ENCODE measurements at places on chromosomes 6 and 20. TPM values are rescaled to one million over a fixed set of nuclear protein-coding genes. Genes with fewer than 3 reads are reported as not detected.

DNA sequence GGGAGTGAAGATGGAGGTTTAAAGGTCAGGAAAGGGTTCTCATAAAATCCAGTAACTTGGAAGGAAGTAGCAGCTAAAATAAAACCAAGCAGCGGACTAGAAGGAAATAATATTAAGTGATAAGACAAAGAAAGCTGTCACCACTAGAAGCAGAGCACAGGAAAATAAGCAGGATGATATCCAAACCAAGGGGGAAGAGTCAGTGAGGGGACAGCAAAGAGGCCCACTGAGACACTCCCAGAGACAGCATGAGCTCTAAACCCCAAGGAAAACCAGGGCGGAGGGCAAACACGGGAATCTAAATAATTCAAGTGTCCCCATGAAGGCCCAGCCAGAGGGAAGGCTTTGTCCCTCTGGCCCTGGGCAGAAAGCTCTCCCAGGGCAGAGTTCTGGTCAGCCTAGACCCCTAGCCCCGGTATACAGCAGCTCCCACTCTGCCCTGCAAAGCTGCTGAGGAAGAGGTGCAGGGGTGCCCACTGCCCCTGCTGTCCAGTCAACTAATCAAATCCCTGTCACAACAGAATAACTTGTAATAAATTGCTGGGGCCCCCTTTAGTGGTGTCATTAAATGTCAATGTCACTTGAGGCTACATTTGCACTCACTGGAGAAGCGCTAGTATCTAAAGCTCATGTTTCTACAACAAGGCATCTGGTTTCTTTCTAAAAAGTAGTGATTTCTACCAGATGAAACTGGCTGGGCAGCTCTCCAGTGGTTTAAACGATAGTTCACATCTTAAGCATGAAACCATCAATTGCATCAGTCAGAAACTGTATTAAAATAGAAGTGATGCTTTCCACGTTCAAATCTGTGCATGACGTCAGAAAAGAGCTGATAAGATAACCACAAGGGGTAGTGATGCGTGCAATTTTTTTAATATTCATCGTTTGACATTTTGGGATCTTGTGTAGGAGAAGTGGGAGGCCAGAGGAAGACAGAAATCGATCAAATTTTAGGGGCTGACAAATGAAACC is 13.6 kb downstream of the PDE10A start:
- H3K27me3 ChIP-seq: no peaks in the 10 kb centered on the region
- H3K4me3 ChIP-seq: no peak overlapping the region
- H3K4me1 ChIP-seq: no peaks in the 10 kb centered on the region
- no peak overlapping the region for H3K27ac ChIP-seq
- H3K36me3 ChIP-seq: no peaks in the 10 kb centered on the region

- peaks cover 43% of the 10 kb centered on the region for H3K27me3 ChIP-seq
- peaks cover 10% of the 10 kb centered on the region for H3K4me1 ChIP-seq
- H3K4me3 ChIP-seq: no peak overlapping the region
Measured at GRCh38 chr6:32088487-32089049, 20.6 kb downstream of the TNXB start.

- DNase-seq: no peak
- no peaks in the 10 kb centered on the region for H3K27me3 ChIP-seq
Measured at GRCh38 chr6:24105191-24105590, 20.8 kb upstream of the NRSN1 start.

The LRP11 gene
- total RNA-seq: 0.29 TPM

- H3K27me3 ChIP-seq: no peaks in the 10 kb centered on the region
- H3K4me3 ChIP-seq: peak overlapping the region; percentile 60
- peaks cover 77% of the 10 kb centered on the region for H3K4me1 ChIP-seq
Measured at GRCh38 chr6:357791-358341, 33.7 kb upstream of the IRF4 start.

The DACT2 gene
- total RNA-seq: not detected

DNA sequence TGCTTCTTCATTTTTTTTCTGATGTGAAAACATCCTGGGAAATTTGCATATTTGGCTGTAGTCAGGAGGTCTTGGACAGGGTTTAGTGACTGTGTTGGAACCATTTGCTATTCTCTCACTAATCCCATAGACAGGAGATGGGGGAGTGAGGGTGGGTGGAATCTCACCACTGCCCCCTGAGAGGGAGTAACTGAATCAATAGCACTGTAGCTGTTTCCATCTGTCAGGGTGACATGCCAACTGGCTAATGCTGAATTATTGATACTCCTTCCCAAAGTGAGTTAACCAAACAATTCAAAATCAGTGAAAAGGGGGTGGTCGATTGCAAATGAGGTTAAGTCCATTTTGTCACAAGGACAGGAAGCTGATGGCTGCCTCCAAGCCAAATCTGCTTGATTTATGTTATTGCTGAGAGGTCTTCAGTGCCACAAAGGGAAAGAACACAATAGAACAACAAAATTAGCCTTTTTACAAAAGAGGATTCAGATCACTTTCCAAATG is 55.1 kb upstream of the B3GAT2 start:
- no peak for DNase-seq
- no peak overlapping the region for H3K4me3 ChIP-seq
- H3K27ac ChIP-seq: no peak overlapping the region
- peaks cover 11% of the 10 kb centered on the region for H3K27me3 ChIP-seq
- H3K4me1 ChIP-seq: peaks cover 2% of the 10 kb centered on the region

The C20orf141 gene
- total RNA-seq: not detected

- DNase-seq: no peak
- no peaks in the 10 kb centered on the region for H3K36me3 ChIP-seq
- H3K4me1 ChIP-seq: no peaks in the 10 kb centered on the region
- no peak overlapping the region for H3K4me3 ChIP-seq
- H3K27ac ChIP-seq: no peak overlapping the region
Measured at GRCh38 chr6:113246186-113246585, 611.0 kb upstream of the MARCKS start.

The SPTLC3 gene
- total RNA-seq: not detected

GRCh38 chr6:104771258-104771832 is 88.4 kb downstream of the HACE1 start:
- peaks cover 15% of the 10 kb centered on the region for H3K36me3 ChIP-seq
- H3K4me3 ChIP-seq: no peak overlapping the region
- no peaks in the 10 kb centered on the region for H3K4me1 ChIP-seq
- no peaks in the 10 kb centered on the region for H3K27me3 ChIP-seq
- H3K27ac ChIP-seq: no peak overlapping the region

The F13A1 gene
- 0.75 TPM for total RNA-seq

The SCUBE3 gene
- not detected for total RNA-seq

GRCh38 chr6:135831016-135831415 is 20.5 kb upstream of the PDE7B start:
- H3K27me3 ChIP-seq: peaks cover 8% of the 10 kb centered on the region
- no peak for DNase-seq
- no peak overlapping the region for H3K27ac ChIP-seq

The RIPPLY2 gene
- not detected for total RNA-seq

- H3K4me1 ChIP-seq: peaks cover 8% of the 10 kb centered on the region
- H3K4me3 ChIP-seq: no peak overlapping the region
- no peak for DNase-seq
- H3K27me3 ChIP-seq: no peaks in the 10 kb centered on the region
- no peak overlapping the region for H3K27ac ChIP-seq
Measured at GRCh38 chr6:87674290-87674689, 27.7 kb downstream of the AKIRIN2 start.

DNA sequence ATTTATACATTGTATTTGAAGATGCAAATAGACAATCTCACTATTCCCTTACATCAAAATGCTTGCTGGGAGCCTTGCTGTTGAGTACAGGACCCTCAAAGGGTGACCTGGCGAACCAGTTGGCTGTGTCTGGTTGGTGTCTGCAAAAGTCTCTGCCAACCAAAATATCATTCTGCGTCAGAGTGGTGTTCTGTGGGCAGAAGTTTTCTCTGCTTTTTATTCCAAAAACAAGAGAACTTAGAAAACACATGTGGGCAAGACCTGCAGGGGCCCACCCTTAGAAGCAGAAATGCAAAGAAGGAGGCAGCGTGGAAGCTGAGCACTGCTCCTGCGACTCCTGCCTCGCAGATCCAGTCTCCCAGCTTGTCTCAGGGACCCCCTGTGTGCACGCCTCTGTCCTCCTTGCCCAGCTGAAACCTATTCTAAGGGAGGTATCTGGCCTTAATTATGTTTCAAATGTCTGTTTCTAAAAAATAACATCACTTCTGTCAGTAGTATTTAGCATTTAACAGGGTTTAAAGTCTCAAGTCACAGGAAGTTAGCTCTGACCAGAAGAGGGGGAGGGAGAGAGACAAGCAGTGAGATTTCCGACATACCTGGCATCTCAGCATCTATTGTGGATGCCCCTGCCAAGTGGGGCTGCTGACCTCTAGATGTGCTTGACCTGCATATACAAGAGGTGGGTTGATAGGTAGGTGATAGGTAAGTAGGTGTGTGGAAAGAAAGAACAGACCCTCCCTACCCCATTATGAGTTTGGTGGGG is 101.3 kb downstream of the SASH1 start:
- H3K36me3 ChIP-seq: no peaks in the 10 kb centered on the region
- H3K4me1 ChIP-seq: peaks cover 1% of the 10 kb centered on the region
- no peak overlapping the region for H3K27ac ChIP-seq
- no peak overlapping the region for H3K4me3 ChIP-seq
- no peak for DNase-seq

GRCh38 chr6:74073429-74073828 is 377.4 kb downstream of the CD109 start:
- no peaks in the 10 kb centered on the region for H3K27me3 ChIP-seq
- H3K36me3 ChIP-seq: no peaks in the 10 kb centered on the region
- no peaks in the 10 kb centered on the region for H3K4me1 ChIP-seq
- no peak overlapping the region for H3K4me3 ChIP-seq

GRCh38 chr6:155062866-155063341 is 67.8 kb downstream of the TIAM2 start:
- no peaks in the 10 kb centered on the region for H3K4me1 ChIP-seq
- no peak for DNase-seq
- H3K4me3 ChIP-seq: no peak overlapping the region
- H3K27me3 ChIP-seq: peaks cover 2% of the 10 kb centered on the region
- no peak overlapping the region for H3K27ac ChIP-seq
- H3K36me3 ChIP-seq: no peaks in the 10 kb centered on the region

GRCh38 chr20:5535125-5535756 is 215.0 kb upstream of the SHLD1 start:
- H3K36me3 ChIP-seq: peaks cover 8% of the 10 kb centered on the region
- peaks cover 2% of the 10 kb centered on the region for H3K4me1 ChIP-seq
- H3K27ac ChIP-seq: no peak overlapping the region
- H3K27me3 ChIP-seq: no peaks in the 10 kb centered on the region
- H3K4me3 ChIP-seq: no peak overlapping the region
- DNase-seq: no peak

The SYNDIG1 gene
- not detected for total RNA-seq

The SMOC2 gene
- not detected for total RNA-seq

DNA sequence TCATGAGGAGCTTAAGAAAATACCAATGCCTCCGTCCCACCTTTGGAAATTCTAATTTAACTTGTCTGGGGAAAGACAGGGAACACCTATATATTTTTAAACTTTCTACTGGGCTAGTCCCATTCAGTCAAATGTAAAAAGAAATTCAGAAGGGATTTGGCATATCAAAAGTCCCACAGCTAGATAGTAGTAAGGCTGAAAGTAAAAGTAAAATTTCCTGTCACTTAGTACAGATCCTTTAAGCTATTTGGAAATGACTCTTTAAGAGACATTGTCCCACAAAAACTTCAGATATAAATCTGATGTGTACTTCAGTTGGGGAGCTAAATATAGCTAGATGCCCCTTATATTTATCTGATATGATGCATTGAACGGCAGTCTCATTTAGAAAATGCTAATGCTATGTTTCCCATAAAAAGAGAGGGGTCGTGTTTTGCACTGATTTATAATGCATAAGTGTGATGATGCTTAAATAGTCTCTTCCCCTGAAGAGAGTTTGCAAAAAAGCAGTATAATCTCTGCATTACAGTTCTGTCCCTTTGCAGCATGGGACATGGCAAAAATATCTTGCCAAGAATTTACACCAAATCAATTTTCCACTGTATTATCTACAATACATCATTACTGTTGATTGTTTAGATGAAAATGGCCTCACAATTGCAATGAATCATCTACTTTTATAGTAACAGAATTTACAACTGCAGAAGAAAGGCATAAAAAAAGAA is 860.8 kb upstream of the MAP3K7 start:
- H3K4me1 ChIP-seq: no peaks in the 10 kb centered on the region
- no peak for DNase-seq
- H3K36me3 ChIP-seq: no peaks in the 10 kb centered on the region
- H3K4me3 ChIP-seq: no peak overlapping the region
- no peak overlapping the region for H3K27ac ChIP-seq

- H3K27ac ChIP-seq: no peak overlapping the region
- no peaks in the 10 kb centered on the region for H3K36me3 ChIP-seq
- H3K4me1 ChIP-seq: no peaks in the 10 kb centered on the region
- no peak overlapping the region for H3K4me3 ChIP-seq
- no peak for DNase-seq
Measured at GRCh38 chr6:42260972-42261371, 43.3 kb upstream of the MRPS10 start.

DNA sequence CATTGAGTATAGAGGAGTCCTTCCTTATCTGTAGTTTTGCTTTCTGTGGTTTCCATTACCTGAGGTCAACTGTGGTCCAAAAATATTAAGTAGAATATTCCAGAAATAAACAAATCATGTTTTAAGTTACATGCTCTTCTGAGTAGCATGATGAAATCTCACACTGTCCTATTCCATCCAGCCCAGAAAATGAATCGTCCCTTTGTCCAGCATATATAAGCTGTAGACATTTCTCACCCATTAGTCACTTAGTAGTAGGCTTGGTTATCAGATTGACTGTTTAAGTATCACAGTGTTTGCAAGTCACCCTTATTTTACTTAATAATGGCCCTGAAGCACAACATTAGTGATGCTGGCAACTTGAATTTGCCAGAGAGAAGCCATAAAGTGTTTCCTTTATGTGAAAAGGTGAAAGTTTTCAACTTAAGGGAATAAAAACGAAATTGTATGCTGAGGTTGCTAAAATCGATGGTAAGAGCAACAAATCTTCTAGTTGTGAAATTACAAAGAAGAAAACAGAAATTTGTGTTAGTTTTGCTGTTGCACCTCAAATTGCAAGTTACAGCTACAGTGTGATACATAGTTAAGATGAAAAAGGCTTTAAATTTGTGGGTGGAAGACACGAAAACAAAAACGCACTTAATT is 198.6 kb upstream of the SIM1 start:
- peaks cover 5% of the 10 kb centered on the region for H3K4me1 ChIP-seq
- H3K27ac ChIP-seq: no peak overlapping the region
- H3K36me3 ChIP-seq: peaks cover 14% of the 10 kb centered on the region

GRCh38 chr6:69542494-69542893 is 254.3 kb downstream of the LMBRD1 start:
- H3K4me1 ChIP-seq: no peaks in the 10 kb centered on the region
- no peak overlapping the region for H3K4me3 ChIP-seq
- H3K27me3 ChIP-seq: peaks cover 2% of the 10 kb centered on the region
- no peak overlapping the region for H3K27ac ChIP-seq
- no peak for DNase-seq

Measured in activated B cell treated with CpG ODN at 0.5 μM for 24 hours (primary cell).